ENCODE measurements at places on chromosomes 1 and 21.

- no peak for DNase-seq
Measured at GRCh38 chr1:31748365-31748764, 15.8 kb downstream of the ADGRB2 start.

- DNase-seq, result no peak
Measured at GRCh38 chr1:7651203-7651602, 119.9 kb upstream of the VAMP3 start.

- no peak for DNase-seq
Measured at GRCh38 chr1:28537457-28538199, 15.3 kb upstream of the TRNAU1AP start.

- no peak for DNase-seq
Measured at GRCh38 chr1:236338096-236338495, 56.0 kb upstream of the EDARADD start.

GRCh38 chr1:108828074-108828961 lies 28.6 kb downstream of the AKNAD1 start:
- peak; percentile 34 for DNase-seq

- no peak for DNase-seq
Measured at GRCh38 chr21:35646606-35647005, 413.7 kb downstream of the SETD4 start.

DNA sequence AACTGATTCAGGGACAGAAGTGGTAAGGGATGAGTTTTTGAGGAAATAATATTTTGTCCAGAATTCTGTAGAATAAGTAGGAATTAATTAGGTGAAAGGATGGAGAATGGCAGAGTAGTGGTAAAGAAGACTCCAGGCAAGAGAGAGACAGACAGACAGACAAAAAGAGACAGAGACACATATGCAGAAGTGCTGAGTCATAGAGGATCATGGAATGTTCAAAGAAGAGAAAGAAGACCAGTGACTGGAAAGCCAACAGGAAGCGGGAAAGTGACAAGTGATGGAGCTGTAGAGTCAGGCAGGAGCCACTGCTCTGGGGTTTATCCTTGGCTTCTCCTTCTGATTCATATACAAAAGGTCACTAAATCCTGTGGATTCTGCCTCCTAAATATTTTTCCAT lies 85.9 kb downstream of the UROD start:
- no peak for DNase-seq

Data from activated CD8-positive, alpha-beta memory T cell treated with anti-CD3 and anti-CD28 coated beads for 1 hour (primary cell).